ENCODE measurements at places on chromosomes 12 and 14.

- DNase-seq = peak; percentile 9
Observed at GRCh38 chr12:40921563-40922163, 229.4 kb downstream of the CNTN1 start.

GRCh38 chr12:14567351-14568162 lies at the start of gene PLBD1:
TSS of gene PLBD1 (minus strand) at chr12:14567883. CDS start at chr12:14567696, 187 bp downstream.
- DNase-seq = peak; percentile 13

- DNase-seq = no peak
Observed at GRCh38 chr14:77268989-77269600, 1.9 kb downstream of the NGB start.

DNA sequence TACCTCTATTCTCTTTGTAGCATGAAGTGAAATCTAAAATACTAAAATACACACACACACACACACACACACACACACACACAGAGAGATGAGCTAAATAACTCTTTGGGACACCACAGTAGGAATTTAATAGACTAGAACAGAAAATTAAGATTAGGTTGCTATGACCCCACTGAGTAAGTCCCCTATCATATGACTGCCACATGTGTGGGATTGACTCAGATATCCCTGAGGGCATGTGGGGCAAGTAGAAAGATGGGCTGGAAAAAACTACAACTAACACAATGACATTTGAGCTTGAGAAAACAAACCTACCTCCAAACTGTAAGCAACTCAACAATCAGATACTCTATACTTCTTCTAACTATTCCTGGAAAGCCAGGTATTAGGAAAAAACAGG lies 27.0 kb downstream of the SLC25A21 start:
- no peak for DNase-seq

DNA sequence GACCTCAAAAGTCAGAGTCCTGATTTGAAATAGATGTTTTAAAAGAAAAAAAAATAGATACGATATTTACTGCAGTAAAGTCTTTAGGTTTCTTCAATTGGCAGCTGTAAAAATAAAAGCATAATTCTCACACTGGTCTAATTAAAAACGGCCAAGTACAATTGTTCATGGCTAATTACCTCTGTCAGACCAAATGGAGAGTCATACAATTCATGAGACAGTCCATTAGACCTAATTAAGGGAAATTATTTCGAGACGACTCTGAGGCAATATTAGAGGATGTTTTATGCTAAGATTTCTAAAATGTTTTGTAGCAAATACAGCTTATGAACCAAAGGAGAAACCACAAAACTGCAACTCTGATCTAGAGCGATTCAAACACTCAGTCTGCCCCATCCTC lies 131.3 kb downstream of the PHLDA1 start:
- DNase-seq = no peak

GRCh38 chr14:26709019-26709418 lies 111.2 kb upstream of the NOVA1 start:
- no peak for DNase-seq

GRCh38 chr12:67288561-67288960 lies 19.4 kb downstream of the CAND1 start:
- peak; percentile 3 for DNase-seq

DNA sequence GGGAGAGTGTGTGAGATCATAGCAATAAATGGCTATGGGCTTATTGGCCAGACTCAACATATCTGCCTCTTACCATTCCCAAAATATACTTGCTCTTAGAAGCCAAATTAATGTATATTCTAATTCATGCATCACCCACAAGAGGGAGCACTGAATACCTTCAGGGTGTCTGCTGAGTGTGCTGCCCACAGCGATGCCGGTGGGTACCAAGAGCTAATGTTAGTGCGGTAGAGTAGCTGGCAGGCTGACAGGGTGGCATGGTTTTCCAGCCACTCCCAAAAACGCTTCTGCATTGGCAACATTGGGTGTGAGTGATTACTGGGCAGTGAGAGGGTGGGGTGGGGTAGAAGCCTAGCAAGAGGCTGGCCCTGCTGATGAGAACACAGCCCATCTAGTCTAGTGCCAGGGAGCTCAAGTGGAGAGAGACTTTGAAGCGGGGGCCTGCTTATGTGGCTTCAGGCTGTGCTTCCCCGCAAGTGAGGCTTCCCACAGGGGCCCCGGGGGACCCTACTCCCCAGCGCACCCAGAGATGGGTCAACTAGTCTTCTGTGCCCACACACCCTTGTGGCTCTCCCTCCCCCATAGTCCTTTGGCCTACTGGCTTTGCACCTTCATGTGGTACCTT lies 9.2 kb upstream of the PLEKHD1 start:
- DNase-seq = no peak

DNA sequence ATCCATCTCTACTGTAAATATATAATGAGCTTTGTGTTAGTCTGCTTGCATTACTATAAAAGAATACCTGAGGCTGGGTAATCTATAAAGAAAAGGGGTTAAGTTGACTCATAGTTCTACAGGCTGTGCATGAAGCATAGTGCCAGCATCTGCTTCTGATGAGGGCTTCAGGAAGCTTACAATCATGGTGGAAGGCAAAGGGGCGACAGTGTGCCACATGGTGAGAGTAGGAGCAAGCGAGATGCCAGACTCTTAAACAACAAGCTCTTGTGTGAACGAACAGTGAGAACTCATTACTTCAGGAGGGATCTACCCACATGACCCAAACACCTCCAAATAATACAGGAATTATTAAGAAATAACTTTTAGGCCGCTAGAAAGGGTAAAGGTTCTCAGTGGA lies 28.1 kb downstream of the APOBEC1 start:
- DNase-seq = no peak

DNA sequence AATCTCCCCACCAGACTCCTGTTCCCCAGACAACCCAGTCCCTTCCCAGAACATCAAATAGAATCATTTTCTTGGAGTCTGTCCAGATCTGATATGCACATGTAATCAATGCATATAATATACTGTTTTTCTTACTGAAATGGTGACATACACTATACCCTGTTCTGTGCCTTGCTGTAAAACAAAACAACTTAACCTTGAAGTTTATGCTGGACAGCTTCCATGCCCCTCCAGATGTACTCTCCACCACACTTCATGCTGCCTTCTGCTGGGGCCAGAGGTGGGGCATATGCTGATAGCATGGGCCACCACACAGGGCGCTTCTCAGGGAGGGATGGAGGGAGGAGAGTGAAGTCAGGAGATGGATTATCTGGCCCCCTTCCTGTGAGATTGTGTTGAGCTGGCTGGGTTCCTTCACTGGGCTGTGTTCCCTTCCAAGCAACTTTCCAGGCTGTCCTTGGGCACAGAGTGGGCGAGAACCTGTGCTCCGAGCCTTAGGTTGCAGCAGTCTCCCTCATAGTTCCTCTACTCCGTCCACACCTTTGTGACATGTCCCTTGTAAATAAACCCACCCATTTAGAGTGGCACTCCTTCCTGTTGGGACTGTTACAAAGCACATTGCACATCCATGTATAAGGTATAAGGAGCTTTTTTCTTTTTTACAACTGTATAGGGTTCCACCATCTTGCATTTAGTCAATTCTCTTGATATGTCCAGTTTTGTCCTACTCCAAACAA lies 77.6 kb upstream of the RIC8B start:
- no peak for DNase-seq

DNA sequence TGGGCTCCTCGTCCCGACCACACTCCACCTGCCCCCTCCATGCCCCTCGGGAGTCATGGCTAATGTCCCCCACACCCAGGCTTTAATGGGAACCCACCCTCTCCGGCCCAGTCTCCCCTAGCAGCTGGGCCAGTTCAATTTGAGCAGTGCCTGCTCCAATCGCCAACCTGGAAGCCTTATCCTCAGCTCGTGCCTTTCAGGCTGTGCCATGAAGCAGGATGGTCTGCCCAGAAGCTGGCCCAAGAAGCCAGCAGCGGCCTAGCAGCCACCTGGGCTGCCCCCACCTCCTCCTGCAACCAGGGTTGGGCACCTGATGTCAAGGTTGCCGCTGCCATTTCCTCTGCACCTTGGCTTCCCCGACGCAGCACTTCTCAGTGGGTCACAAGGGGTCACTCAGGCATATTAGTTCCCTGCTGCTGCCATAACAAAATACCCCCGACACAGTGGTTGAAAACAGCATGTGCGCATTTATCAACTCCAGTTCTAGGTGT lies 2.3 kb upstream of the CLBA1 start:
- no peak for DNase-seq

GRCh38 chr14:67722293-67722692 lies 20.6 kb downstream of the RDH12 start:
- DNase-seq = peak; percentile 33

GRCh38 chr14:68148276-68148675 lies 328.7 kb downstream of the RAD51B start:
- DNase-seq = no peak

- peak; percentile 91 for DNase-seq
Observed at GRCh38 chr12:65868133-65868705, 43.9 kb downstream of the HMGA2 start.

- peak; percentile 70 for DNase-seq
Observed at GRCh38 chr14:77314043-77314442, 6.6 kb downstream of the POMT2 start.

GRCh38 chr14:76936483-76936882 lies 92.0 kb downstream of the IRF2BPL start:
- no peak for DNase-seq

GRCh38 chr12:29796823-29797263 lies 13.1 kb upstream of the TMTC1 start:
- DNase-seq = peak; percentile 90

- DNase-seq = no peak
Observed at GRCh38 chr12:67876305-67876915, 112.8 kb upstream of the IFNG-AS1 start.

GRCh38 chr12:104152685-104153241 lies 14.8 kb upstream of the NFYB start:
- DNase-seq = no peak

- DNase-seq = peak; percentile 25
Observed at GRCh38 chr14:33839193-33840076, 111.4 kb downstream of the EGLN3 start.

DNA sequence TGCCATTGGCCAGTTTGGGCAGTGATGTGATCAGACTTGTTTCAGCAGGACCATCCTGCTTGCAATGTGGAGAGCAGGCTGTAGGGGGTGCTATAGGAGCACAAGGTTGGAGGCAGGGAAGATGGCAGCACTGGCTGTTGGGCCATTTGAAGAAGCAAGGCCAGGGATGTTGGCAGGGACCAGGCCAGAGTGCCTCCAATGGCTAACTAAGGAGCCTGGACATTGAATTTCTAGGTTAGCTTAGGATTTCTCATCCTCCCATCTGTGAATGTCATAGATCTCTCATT lies 23.5 kb downstream of the FGF23 start:
- no peak for DNase-seq

GRCh38 chr14:74519316-74520074 lies 25.9 kb downstream of the ISCA2 start:
- no peak for DNase-seq

DNA sequence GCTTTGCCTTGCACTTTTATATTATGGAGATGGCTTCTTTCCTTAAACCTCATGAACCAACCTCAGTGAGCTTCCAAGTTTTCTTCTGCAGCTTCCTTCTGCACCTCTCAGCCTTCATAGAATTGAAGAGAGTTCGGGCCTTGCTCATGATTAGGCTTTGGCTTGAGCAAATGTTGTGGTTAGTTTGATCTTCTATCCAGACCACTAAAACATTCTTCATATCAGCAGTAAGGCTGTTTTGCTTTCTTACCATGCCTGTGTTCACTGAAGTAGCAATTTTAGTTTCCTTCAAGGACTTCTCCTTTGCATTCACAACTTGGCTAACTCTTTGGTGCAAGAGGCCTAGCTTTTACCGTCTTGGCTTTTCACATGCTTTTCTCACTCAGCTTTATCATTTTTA lies 125.4 kb downstream of the SNAPC1 start:
- DNase-seq = no peak

- no peak for DNase-seq
Observed at GRCh38 chr14:63012171-63012570, 33.1 kb downstream of the KCNH5 start.

DNA sequence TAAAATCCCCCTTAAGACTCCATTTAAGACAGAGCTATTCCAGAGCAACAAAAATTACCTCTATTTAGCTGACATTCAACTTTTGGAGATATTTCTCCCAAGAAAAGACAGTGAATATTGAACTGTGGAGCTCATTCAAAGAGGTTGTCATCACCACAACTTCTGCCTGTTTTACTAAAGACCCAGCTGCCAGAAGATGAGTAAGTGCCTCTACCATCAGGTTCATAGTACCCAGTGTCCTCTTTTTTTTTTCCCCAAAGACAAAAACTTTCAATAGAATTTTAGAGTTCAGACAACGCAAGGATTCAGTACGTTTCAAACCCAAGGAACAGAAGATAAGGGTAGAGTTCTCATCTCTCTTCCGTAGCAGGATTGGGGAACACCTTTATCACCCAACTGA lies 461.3 kb downstream of the BCAT1 start:
- DNase-seq = no peak

All from stromal cell of bone marrow (primary cell).